ENCODE measurements at places on chromosomes 2 and 18.

DNA sequence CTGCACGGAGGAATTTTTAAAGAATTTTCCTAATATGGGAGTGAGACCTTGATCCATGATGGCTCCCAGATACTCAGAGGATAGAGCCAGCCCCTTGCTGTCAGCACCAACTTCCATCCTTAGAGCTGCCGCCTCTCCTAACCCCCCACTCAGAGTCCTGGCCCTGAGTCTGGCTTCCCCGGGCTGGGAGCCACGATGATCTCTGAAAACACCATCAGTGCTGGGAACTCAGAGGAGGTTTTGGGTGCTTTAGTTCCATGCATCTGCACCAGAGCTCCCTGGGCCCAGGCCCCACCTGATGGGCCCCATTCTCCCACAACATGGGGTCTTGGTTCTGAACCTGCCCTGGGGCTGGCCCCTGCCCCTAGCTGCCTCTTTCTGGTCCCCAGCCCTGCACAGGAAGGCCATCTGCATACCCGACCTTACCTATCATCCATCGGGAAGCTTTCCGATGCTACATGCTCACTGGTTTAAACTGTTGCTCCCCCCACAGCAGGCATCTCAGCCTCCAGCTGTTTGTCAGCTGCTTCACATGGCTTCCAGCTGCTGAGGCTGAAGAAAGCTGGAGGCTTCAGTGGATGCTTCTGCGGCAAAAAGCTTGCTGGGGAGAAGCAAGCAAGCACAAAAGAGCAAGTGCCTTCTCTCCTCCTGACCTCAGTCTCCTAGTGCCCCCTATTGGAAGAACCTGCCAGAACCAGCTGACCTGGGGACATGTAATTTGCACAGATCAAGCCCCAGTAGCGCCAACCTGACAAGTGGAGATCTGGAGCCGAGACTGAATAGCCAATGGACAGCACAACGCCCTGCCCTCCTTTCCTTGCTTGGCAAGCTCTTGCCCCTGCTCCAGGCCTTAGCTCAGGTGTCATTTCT, 24.2 kb upstream of the RHOB start:
- DNase-seq: peak; percentile 37

DNA sequence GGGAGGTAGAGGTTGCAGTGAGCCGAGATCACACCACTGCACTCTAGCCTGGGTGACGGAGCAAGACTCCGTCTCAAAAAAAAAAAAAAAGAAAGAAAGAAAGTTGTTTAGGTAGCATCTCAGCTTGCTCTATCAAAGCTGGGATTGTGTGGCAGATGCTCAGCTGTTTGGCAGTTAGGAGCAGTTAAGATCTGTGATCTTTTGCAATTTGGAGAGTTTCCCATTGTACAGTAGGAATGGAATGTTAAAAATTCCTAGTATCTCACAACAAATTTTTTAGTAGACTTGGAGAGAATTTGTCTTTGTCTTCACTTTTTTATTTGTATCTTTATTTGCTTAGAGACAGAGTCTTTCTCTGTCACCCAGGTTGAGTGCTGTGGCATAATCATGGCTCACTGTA, 122.9 kb upstream of the UNC80 start:
- DNase-seq: peak; percentile 76

DNA sequence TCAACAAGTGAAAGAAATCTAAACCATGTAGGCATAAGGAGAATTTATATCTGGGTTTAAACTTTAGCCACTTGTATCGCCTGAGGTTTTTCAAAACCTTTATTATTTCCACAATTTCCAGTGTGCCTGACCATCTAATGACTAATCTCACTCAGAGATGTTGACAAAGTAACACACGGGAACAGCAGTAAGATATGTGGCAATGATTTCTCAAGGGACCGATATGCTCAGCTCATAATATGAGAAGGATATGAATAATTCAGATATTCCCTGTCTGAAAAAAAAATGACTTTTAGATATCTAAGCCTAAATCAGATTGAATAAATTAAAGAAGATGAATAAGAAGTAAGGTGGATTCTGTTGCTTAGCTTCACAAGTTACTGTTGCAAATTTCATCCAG, 43.5 kb downstream of the TMEM163 start:
- no peak for DNase-seq

GRCh38 chr2:60794271-60794863, 38.3 kb downstream of the PAPOLG start:
- peak; percentile 12 for DNase-seq

GRCh38 chr2:189254268-189254883, 74.8 kb upstream of the COL5A2 start:
- DNase-seq: peak; percentile 90

- DNase-seq: no peak
Measured at GRCh38 chr18:29071869-29072268, 894.9 kb upstream of the CDH2 start.

- no peak for DNase-seq
Measured at GRCh38 chr2:134718817-134719814, at the start of gene TMEM163. Gene TMEM163, minus strand, starts transcription at chr2:134719000.

DNA sequence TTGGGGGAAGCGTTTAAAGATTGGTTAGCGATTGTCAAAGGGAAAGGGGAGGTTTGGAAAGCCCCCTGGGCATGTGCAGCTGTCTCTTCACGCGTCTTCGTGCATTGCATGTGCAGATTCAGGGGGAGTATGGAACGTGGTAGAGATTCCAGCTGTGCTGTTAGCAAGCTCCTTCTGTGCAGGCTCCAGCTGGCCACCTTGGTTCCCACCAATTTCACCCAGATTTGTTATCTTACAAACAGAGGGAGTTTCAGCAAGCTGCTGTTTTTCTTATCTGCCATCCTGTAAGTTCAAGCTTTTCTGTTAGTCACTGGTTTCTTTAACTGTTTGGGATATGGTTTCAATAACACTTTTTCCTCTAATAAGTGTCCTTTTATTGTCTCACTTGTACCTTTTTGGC, 30.4 kb downstream of the FARP2 start:
- no peak for DNase-seq

DNA sequence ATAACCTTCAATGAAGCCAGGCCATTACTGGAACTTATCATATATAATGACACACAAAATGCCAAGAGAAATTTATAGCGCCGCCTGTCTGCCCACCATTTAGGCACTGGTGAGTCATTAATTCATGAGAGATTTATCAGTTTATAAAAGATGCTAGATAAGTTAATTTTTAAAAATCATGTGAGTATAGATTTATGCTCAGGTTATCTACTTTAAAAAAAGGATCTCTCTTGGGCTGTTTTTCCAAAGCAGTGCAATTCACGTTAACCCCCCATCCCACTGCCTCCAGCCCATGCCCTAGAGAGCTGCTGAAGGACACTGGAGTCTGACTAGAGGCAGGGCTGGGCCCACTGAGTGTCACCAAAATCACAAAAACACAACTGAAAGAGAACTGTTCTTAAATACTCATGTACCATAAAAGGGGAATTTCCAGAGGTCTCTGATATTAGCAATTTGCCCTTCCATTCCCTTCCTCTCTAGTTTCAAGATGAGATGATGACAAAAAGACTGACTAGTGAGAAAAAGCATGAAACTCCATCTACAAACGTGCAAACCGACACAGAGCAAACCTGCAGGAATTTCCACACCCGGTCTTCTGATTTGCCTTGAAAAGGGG, 160.8 kb downstream of the BCL2 start:
- no peak for DNase-seq

- no peak for DNase-seq
Measured at GRCh38 chr2:225411452-225411851, 11.9 kb downstream of the NYAP2 start.

DNA sequence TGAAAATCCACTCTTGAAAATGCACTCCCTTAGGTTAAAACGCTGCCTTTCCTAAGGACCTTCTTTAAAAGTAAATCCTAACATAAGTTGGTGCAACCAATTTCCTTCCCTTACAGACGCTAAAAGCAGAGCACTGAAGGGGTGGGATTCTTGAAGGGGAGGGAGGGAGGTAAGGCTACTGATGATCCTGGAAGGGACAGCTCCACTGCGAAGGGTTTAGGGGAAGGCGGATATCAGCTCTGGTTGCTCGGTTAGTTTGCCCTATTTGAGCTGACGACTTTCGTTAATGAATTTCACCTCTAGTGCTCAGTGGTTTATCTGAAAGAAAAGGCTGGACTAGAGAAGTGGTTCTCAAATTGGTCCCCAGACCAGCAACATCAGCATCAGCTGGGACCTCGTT, 49.7 kb upstream of the SIGLEC15 start:
- no peak for DNase-seq

DNA sequence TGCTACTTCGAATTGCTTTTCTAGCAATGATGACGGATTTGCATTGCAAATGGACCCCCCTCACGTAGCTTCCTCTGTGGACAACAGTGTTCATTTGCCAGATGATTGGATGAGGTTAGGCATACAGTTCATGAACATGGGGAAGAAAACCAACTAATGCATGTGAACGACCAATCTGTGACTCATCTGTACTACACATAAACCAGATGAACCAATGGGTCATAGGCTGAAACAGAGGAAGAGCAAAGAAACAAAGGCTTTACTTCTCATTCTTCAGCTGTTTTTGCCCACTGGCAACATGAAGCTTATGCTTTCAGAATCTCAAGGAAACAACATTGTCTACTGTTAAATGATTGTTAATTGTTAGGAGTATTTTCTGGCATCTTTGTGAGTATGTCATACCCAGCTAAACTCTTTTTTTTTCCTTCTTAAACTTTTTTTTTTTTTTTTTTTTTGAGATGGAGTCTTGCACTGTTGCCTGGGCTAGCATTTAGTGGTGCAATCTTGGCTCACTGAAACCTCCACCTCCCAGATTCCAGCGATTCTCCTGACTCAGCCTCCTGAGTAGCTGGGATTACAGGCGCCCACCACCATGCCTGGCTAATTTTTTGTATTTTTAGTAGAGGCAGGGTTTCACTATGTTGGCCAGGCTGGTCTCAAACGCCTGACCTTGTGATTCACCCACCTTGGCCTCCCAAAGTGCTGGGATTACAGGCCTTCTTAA, 35.5 kb downstream of the EFEMP1 start:
- peak; percentile 82 for DNase-seq

- DNase-seq: no peak
Measured at GRCh38 chr2:68736086-68736485, 1.5 kb downstream of the ARHGAP25 start.

DNA sequence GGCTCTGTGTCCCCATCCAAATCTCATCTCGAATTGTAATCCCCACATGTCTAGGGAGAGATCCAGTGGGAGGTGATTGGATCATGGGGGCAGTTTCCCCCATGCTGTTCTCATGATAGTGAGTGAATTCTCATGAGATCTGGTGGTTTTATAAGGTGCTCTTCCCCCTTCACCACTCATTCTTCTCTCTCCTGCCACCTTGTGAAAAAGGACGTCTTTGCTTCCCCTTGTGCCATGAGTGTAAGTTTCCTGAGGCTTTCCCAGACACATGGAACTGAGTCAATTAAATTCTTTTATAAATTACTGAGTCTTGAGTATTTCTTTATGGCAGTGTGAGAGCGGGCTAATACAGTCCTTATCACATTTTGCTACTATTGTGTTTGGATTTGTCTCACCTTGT, 177.6 kb upstream of the SLC39A10 start:
- DNase-seq: no peak

DNA sequence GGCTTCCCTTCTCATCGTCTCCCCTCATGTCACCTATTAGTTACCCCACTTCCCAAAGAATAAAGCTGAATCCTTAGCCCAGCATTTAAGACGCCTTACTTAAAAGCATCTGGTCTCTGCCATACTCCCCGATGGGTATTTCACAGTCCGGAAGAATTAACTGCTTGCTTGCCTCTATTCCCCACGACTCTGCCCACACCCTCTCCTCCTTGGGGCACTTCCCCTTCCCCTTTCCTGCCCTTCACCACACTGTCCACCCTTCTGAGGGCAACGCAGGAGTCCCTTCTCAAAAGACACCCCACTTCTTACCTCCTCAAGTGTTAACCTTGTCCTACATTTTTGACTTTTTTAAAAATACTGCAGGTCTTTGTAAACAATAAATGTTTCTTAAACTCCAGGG, 60.1 kb upstream of the RMP24 start:
- no peak for DNase-seq

DNA sequence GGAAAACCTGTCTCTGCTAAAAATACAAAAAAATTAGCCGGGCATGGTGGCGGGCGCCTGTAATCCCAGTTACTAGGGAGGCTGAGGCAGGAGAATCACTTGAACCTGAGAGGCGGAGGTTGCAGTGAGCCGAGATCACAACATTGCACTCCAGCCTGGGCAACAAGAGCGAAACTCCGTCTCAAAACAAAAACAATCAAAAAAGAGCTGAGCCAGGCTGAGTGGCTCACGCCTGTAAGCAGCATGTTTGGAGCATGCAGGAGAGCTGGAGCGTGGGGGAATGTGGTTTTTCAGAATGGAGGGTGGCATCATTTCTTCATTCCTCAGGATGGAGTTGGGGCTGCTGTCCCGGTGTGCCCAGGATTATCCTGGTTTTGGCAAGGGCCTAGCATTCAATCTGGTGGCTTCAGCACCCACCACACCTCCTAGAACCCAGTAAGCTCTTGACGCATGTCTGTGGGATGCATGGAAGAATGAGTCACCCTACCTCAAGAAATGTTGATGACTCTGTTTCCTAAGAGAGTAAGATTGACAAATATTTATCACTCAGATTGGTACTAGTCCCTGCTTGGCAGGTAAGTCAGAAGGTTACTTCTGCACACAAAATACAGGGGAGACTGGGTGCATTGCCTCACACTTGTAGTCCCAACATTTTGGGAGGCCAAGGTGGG, 90.2 kb upstream of the ODC1 start:
- peak; percentile 68 for DNase-seq

DNA sequence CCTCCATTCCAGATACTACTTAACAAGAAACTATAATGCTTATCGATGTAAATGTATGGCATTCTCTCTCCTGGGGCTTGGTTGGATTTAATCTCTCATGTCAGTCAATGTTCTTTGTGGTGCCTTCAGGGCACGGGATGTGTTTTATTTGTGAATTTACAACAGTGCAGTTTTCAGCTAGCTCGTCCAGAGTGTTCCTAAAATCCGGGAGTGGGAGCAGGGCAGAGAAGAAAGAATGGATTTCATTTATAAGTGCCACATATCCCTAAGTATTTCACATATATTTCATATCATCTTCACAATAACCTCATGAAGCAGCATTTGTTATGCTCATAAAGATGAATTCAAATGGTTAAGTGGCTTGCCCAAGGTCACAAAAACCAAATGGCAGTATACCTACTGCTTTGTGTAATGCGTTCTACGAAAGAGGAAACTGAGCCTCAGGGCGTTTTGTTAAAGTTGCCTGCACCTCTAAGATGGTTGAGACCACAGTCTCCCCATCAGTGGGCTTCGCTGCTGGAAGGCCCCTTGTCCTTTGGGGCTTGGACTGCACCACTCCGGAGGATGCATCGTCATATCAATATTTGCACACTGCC, 134.7 kb upstream of the MGAT5 start:
- DNase-seq: no peak
